ENCODE measurements at places on chromosomes 2 and 18.
A peak's percentile ranks its signal among the peaks of the same experiment; 100 is the strongest.

- DNase-seq: peak; percentile 14
These were observed 9.1 kb upstream of the DAW1 start for GRCh38 chr2:227862227-227862740.

GRCh38 chr2:209424199-209424701, 403 bp downstream of the MAP2 start:
- DNase-seq: no peak

- peak; percentile 64 for DNase-seq
These were observed at the start of gene IGFBP5 for GRCh38 chr2:216695401-216695821. TSS of gene IGFBP5 (minus strand) at chr2:216695549. CDS start at chr2:216694775, 774 bp downstream.

GRCh38 chr2:10883066-10883465, 28.7 kb upstream of the KCNF1 start:
- DNase-seq: no peak

- no peak for DNase-seq
These were observed 480.4 kb downstream of the PARD3B start for GRCh38 chr2:205025580-205026240.

DNA sequence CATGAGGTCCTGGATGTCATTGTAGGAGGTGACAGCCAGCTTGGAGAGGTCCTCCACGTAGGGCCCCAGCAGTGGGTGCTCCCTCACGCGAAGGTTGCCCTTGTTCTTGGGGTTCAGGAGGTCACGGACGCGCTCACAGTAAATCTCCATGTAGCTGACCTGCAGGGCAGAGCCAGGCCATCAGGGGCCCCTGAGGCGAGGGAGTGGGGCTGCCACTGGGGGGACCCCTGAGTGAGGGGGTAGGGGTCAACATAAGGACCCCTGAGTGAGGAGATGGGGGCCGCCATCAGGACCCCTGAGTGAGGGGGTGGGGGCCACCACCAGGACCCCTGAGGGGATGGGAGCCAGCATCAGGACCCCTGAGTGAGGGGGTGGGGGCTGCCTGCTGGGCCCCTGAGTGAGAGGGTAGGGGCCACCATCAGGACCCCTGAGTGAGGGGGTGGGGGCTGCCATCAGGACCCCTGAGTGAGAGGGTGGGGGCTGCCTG, 33.6 kb downstream of the KIF1A start:
- no peak for DNase-seq

- no peak for DNase-seq
These were observed 15.5 kb upstream of the BIN1 start for GRCh38 chr2:127122361-127123027.

GRCh38 chr18:23958036-23958435, 56.5 kb upstream of the TTC39C start:
- no peak for DNase-seq

GRCh38 chr18:24112874-24113615, 25.8 kb upstream of the CABYR start:
- no peak for DNase-seq

GRCh38 chr2:118672571-118673158, 174.8 kb downstream of the EN1 start:
- no peak for DNase-seq

DNA sequence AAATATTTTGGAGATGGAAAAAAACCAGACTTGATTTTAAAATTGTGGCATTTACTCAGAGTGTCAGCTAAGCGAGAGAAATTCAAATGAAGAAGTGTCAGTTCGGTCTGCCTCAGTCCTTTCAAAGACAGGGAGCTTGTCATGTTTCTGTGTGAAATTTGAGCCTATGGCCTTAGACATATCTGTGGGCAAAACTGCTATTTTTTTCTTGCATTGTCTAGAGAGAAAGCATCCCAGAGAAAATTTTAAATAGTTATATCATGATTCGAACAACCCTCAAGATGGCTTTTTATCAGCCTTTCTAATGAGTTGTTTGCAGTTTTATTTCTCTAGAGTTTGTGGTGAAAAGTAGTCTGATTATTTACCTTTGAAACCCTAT, 50.2 kb upstream of the KCNE4 start:
- no peak for DNase-seq

DNA sequence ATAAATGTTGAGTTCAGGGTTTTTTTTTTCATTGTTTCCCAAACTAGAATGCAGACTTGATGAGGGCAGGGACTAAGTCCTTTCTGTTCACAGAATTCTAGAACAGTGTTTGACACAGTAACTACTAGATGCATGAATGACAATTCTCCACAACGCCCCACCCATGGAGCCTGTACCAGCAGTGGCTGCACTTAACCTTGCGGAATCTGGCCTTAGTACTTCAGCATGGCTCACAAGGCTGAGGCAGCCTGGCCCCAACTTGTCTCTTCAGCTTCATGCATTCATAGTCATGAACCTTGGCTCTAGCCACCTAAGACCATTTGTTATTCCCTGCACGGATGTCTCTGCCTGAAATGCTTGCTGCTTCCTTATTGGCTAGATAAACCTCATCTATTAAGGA, 29.5 kb upstream of the MSGN1 start:
- no peak for DNase-seq

- DNase-seq: no peak
These were observed 247.2 kb upstream of the ZNF804A start for GRCh38 chr2:184351126-184351525.

DNA sequence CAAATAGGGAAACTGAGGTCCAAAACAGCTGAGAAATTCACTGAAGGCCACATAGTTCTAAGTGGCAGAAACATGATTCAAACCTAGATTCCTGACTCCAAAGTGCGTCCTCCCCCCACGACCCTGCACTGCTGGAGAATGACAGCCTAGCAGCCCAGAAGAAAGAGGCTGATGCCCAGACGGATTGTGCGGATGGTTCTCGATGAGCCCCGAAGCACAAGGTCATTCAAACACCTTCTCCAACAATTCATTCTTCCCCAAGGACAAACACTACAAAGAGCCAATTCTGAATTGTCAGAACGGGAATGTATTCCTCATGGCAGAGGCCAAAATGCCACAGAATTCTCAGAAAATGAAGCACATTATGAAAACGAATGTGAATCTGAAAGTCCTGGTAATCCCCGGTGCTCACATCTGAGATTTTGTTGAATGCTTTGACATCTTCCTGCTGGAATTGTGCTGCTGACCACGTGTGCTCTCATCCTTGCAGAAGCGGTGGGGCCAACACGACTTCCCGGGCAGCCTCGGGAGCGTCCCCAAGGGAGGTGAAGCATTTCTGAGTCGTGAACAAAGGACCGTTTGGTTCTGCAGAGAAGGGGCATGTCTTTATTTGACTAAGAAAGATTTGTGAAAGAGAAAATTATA, 337.0 kb downstream of the EIPR1 start:
- DNase-seq: no peak

- no peak for DNase-seq
These were observed 122.3 kb upstream of the COL3A1 start for GRCh38 chr2:188851826-188852225.

- DNase-seq: no peak
These were observed 14.1 kb upstream of the ZDBF2 start for GRCh38 chr2:206260188-206261012.

- no peak for DNase-seq
These were observed 35.7 kb downstream of the SP3 start for GRCh38 chr2:173929441-173929840.

DNA sequence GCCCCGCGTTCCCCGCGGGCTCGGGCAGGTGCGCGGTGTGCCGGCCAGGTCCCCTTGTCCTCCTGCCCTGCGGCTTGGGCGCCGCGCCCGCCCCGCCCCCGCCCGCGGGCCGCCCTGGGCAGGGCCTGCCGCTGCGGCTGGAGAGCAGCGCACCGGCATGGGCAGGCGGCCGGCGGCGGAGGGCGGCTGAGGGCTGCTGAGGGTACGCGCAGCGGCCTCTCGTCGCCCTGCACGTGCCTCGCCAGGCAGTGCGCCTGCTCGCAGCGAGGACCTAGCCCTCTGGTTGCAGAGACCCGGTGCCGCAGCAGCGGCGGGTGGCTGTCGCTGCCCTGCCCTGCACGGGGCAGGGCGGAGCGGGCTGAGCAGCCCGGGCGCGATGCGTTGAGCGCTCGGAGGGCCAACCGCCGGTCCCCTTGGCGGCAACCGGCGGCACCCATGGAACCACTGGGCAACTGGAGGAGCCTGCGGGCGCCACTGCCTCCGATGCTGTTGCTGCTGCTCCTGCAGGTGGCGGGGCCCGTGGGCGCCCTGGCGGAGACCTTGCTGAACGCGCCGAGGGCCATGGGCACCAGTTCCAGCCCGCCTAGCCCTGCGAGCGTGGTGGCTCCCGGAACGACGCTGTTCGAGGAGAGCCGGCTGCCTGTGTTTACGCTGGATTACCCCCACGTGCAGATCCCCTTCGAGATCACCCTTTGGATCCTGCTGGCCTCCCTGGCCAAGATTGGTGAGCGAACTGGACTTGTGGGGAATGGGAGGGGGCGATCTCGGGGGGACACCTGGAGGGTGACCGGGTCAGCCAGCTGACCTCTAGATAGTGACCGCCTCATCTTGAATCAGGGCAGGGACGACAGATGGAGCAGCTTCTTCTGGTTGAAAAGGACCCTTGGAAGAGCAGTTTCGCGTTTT, at the start of gene SLC9A2:
TSS of gene SLC9A2 (plus strand) at position 140 of the 906 bp plus-strand sequence. CDS start at position 436, 296 bp downstream.
- DNase-seq: no peak

Measured in NCI-H2081 treated with DMSO at 0.1 percent for 48 hours (cell line).